ENCODE measurements at places on chromosomes 6 and 20.

- peak; percentile 28 for DNase-seq
Measured at GRCh38 chr6:156175971-156176421, 601.2 kb upstream of the ARID1B start.

GRCh38 chr20:62356589-62357186 lies 10.4 kb downstream of the LAMA5 start:
- no peak for DNase-seq

DNA sequence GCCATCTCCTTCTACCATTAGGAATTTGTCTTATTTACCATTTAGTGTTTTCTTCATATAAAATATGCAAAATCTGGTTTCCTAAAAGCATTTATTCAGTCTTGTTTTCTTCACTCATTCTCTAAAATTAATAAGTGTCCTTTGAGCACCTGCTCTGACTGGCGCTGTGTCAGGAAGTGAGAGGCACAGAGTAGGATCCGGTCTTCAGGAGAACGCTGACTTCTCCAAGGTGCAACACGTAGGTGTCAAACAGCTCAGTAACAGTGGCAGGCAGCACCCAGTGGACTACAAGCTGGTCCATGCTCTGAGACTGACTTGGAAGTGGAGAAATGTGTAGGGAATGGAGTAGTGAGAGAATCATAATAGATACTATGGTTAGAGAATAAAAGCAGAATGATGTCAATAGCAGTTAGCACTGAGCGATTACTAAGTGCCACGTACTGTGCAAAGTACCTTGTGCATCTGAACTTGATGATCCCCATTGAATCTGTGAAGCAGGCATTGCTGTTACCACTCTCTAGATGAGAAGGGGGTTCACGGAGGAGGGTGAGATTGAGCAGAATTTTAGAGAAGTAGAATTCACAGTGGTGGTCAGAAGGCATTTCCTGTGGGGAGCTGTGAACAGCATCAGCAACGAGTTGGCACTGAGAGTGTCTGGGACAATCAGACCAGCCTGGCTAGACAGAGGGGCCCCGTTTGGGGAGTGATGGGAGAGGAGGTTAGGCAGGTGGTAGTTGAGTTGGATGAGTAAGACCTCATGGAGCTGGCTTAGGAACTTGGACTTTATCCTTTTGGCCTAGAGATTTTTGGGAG lies 569.8 kb downstream of the QKI start:
- DNase-seq: peak; percentile 34

- DNase-seq: no peak
Measured at GRCh38 chr6:44739181-44739580, 351.7 kb downstream of the CDC5L start.

GRCh38 chr20:64224351-64225170 lies 31.0 kb upstream of the PCMTD2 start:
- DNase-seq: peak; percentile 27

- DNase-seq: no peak
Measured at GRCh38 chr20:2285193-2285592, 10.6 kb upstream of the TGM3 start.

DNA sequence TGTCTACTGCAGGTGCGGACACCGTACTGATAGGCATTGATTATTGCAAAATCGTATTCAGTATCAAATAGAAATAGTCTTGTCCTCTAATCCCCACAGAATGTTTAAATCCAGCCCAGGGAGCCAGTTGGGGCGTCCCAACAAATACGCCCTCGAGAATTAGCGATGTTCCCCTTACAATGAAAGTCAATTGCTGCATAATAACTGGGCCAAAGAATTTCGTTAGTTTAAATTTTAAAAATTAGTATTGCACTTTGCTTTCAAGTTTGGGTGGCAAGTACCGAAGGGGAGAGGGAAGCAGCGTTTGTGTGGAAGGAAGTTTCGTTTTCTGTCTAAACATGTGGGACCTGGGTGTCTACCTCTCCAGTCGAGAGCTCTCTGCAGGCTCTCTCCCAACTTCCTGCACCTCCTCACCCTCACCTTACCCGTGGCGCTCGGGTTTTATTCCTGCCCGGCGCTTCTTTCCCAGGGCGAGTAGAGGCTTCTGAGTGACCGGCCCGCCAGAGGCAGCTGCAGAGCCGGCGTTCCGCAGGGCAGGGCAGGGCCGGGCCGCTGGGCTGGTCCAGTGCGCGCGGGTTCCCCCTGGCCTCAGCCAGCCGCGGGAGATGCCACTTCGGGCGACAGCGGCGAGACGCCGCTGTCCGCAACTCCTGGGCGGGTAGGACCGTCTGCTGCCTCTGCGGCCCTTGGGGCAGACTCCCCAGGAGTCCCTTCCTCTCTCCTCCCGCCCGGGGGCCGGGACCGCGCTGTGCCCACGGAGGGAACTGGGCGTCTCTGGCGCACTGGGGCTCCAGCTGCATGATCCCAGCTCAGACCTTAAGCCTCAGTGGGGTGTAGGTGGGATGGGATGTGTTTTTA lies 862 bp upstream of the TFAP2C start:
- no peak for DNase-seq

DNA sequence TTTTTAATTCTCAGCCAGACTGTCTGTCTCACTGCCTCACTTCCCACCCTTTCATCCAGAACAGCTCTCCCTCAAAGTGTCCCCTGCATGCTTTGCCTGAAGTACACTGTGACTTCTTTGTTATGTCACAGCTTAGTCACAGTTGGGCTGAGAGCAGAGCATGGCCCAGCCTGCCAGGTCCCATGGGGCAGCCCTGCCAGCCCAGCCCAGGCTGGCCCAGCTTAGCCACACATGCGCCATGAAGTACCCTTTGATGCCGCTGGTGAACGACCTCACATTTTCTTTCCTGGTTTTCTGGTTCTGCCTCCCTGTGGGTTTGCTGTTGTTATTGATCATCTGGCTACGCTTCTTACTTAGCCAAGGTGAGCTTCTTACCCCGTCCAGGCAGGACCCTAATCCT lies at the start of gene ADIG:
Gene ADIG, plus strand, starts transcription at position 185 of the 400 bp plus-strand sequence. Its CDS starts 54 bp downstream, at position 239.
- DNase-seq: peak; percentile 87

DNA sequence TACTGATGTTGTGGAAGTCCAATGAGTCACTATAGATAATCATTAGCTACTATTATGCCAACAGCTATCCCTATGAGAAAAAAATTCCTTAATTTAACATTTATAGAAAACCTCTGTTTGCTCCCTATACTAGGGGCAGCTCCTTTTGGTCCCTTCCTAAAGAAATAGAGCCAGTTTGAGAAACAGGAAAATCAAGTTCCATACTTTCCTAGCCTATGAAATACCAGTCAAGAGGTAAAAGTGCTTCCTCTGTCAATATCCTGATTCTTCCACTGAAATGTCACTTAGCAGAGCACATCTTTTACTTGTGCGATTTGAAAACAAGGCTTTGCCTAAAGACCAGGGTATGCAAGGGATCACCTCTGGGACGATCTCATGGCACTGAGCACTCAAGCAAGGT lies 14.5 kb upstream of the TRIM39 start:
- DNase-seq: no peak

DNA sequence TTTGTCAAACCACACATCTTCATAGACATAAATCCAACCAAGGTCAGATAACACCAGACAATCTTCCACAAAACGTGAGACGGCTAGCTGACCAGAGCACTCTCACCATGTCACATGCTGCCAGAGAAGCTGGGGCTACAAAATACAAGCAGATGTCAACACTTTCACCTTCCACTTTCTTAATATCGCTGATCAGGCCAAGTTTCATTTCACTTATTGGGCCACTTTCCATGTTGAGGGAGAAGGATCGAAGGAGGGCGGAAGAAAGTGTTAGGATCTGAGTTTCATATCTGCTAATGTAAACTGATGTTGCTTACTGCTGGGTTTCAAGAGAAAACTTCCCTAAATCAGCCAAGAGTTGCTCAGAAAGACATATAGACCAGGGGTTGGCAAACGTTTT lies 177.0 kb upstream of the PRDM1 start:
- peak; percentile 67 for DNase-seq
